ENCODE measurements at places on chromosomes 3 and 15.

- no peak for DNase-seq
Measured at GRCh38 chr3:179735321-179735720, 82.5 kb downstream of the USP13 start.

- DNase-seq = no peak
Measured at GRCh38 chr15:55407498-55408011, 604 bp downstream of the CCPG1 start.

DNA sequence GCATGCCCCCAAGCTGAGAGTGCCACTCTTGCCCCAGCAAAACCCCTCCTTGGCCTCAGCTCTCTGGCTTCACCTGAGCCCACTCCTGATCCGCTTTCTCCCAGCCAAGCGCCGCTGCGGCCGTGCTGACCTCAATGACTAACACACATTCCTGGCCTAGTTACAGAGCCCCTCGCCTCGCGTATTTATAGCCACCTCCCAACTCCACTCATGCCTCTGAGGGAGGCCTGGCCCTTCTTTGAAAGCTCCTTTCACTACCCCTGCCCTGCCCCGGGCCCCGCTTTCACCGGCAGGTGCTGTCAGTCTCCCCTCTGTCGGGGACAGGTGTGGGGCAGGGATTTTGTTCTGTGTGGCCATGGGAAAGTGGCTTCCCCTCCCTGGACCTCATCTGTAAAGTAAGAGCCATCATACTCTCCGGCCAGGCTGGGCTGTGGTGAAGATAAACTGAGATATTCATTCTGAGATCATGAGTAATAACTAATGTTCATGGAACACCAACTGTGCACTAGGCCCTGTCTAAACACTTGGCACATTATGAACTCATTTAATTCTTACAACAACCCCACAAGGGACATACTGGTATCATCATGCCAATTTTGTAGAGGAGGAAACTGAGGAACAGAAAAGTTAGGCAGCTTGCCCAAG is 13.2 kb upstream of the ATP2B2 start:
- no peak for DNase-seq

DNA sequence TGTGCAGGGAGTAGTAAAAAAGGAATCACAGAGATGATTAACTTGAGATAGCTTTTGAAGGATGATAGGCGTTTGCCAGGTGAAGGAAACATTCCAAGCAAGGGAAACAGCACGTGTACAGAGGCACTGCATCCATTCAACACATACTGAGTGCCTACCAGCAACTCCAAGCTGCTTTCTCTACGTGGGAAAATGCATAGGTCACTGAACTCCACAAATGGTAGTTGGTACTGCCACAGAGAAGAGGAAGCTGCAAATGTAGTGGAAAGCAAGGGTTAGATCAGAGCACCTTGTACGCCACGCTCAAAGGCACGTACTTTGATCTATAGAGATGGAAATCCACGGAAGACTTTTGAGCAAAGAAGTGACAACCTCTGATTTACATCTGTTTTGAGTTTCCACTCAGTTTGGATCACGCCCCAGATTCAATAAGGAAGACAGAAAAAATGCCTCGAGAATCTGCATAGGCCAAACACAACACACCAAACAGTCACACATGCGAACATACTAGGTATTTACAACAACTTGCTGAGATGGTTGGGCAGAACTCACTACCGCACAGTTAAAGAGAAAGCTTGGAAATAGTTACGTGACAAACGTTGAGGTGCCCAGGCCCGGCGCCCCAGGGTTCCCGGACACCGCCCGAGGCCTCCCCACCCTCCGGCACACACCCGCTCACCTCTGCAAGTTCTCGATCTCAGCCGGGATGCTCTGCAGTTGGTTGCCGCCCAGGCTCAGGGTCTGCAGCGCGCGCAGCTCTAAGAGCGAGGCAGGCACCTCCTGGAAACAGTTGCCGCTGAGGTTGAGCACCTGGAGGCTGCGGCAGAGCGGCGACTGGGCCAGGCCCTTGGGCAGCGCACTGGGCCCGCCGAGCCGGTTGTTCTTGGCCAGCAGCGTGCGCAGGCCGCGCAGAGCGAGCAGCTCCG is 826 bp downstream of the LRRC58 start:
- no peak for DNase-seq

DNA sequence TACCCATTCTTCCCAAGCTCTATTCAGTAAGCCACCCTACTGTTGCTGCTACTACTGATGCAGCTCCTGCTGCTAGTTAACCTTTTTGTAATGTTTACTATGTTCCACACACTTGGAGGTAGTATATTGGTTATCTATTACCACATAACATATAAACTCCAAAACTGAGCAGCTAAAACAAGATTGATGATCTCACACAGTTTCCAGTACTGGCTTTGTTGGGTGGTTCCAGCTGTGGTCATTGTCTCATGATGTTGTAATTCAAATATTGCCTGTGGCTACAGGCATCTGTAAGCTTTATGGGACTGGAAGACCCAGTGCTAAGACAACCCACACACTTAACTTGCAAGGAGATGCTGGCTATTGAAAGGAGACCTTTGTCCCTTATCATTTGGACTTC is 556.2 kb upstream of the SUCLG2 start:
- no peak for DNase-seq

DNA sequence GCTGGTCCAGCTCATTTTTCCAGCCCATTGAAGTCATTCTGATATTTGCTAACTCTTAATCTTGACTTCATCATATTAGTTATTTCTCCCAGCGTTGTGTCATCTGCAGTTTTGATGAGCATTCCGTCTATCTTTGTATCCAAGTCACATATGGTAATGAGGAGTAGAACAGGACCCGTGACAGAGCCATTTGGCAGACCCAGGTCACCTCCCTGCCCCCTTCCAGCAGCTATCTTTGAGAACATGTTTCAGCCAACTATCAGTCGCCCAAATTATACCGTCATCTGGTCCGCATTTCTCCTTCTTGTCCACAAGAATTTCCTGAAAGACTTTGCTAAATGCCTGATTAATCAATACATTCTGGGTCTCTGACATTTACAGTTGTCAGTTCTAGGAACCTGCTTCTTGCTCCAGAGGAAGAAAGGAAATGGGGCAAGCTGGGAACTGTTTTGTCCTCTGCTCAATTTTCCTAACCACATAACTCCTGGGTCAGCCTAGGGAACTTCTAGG is 347.1 kb upstream of the NR2E3 start:
- DNase-seq = no peak

DNA sequence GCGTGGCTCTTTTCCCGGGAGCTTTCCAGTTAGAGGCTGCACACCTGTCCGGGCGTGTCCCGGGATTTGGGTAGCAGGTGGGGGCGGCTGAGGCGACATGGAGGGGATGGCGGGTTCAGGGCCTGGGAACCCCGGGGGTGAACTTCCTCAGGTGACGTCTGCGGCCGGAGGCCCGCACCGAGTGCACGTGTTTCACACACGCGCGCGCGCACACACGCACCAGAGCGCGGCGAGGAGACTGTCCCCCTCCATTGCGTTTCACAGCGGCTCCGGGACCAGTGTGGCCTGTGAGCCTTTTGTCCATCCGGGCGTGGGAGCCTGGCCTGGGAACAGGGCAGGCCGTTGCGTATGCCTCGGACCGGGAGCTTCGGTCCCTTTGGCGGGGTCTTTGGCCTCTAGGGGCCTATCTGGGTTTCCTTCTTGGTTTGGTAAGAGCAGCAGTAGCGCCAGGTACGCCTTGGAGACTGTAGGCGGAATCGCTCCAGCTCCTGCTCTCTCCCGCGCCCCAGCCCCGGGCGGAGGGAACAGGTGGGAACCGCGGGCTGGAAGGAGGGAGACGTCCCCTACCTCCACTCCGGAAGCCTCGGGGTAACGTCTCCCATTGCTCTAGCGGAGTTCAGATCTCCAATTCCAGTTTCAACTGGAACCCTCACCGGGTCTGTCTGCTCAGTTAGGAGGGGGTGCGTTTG is 220.0 kb downstream of the MEIS2 start:
- DNase-seq = no peak
